ENCODE measurements at places on chromosomes 7 and 10. TPM values are rescaled to one million over a fixed set of nuclear protein-coding genes. Genes with fewer than 3 reads are reported as not detected.
A peak's percentile ranks its signal among the peaks of the same experiment; 100 is the strongest.

Gene CUBN
- 12.3 TPM for total RNA-seq

Gene INTS15
- total RNA-seq = 63.0 TPM

GRCh38 chr10:125742465-125742864 is 23.0 kb downstream of the EDRF1 start:
- DNase-seq = no peak
- H3K4me1 ChIP-seq = no peaks in the 10 kb centered on the region
- no peaks in the 10 kb centered on the region for H3K27me3 ChIP-seq

- H3K4me3 ChIP-seq = peak within 1 kb of the TSS; percentile 85
- no peaks in the 10 kb centered on the region for H3K4me1 ChIP-seq
- DNase-seq = peak; percentile 60
- H3K36me3 ChIP-seq = no peaks in the 10 kb centered on the region
- H3K27ac ChIP-seq = peak within 1 kb of the TSS; percentile 65
Observed at GRCh38 chr7:4681886-4682620, at the start of gene FOXK1. Gene FOXK1 (plus strand): TSS chr7:4682295. CDS start chr7:4682309, 14 bp downstream.

GRCh38 chr10:11286261-11286852 is 268.7 kb downstream of the CELF2 start:
- no peaks in the 10 kb centered on the region for H3K27me3 ChIP-seq
- H3K4me3 ChIP-seq = no peak overlapping the region
- DNase-seq = no peak
- no peak overlapping the region for H3K27ac ChIP-seq

DNA sequence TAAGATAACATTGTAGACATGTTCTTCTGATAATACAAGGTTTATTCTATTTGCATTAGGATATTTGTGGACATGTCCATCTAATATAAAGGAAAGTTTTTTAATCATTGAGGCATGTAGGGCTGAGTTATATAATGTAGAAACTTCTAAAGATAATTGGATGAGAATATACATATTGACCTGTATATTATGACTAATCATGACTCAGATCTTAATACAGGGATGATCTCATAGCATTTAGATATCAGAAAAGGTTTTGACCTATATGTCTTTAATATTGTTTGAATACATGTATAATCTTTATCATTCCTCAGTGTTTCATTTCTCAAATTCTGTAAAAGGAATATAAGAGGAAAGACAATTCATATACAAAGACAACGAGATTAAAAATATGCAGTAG is 39.2 kb downstream of the CD36 start:
- no peak overlapping the region for H3K4me3 ChIP-seq
- H3K27me3 ChIP-seq = no peaks in the 10 kb centered on the region
- no peak overlapping the region for H3K27ac ChIP-seq

- H3K27me3 ChIP-seq = no peaks in the 10 kb centered on the region
- no peak for DNase-seq
- no peak overlapping the region for H3K27ac ChIP-seq
- no peaks in the 10 kb centered on the region for H3K4me1 ChIP-seq
Observed at GRCh38 chr7:66301249-66301648, 96.1 kb downstream of the TPST1 start.

Gene PRF1
- 2.7 TPM for total RNA-seq

DNA sequence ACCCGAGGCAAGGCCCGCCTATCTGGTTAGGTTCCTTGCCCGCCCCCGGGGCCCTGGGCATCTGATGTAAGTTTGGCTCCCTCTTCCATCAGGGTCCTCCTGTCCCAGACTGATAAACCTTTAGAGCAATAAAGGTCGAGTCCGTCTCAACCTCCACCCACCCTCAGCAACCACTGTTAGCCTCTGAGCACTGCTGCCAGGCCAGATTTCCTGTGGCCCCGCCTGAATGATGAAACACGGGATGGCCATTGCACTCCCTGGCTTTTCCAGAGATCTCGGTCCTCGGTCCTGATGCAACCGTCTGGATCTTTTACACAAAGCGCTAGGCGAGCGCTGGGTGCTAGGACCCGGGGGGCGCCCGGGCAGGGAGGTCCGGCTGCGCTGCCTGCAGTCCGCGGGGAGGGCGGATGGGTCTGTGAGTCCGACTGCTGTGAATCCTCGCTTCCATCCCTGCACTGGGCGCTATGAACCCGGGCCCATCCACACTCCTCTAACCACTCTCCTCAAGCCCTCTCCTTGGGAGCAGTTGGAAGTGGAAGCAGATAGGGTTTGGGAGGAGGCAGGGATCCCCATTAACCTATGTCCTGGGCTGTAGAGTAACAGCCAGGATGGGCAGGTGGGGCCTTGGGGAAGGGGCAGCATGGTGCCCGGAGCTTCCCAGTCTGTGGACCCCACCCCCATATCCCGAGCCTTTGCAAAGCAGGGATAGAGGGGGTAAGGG is 875 bp upstream of the DDIT4 start:
- H3K4me3 ChIP-seq = peak overlapping the region; percentile 85
- peak overlapping the region; percentile 100 for H3K27ac ChIP-seq
- peak; percentile 84 for DNase-seq
- no peaks in the 10 kb centered on the region for H3K27me3 ChIP-seq
- H3K4me1 ChIP-seq = peaks cover 23% of the 10 kb centered on the region
- H3K36me3 ChIP-seq = peaks cover 4% of the 10 kb centered on the region

Gene TMEM184A
- total RNA-seq = 2.5 TPM

Gene SAP25
- total RNA-seq = 2.4 TPM

Gene GRID1
- 10.5 TPM for total RNA-seq

GRCh38 chr7:2559283-2559950 is 638 bp downstream of the IQCE start:
- no peak overlapping the region for H3K27ac ChIP-seq
- no peak for DNase-seq
- no peaks in the 10 kb centered on the region for H3K27me3 ChIP-seq
- no peaks in the 10 kb centered on the region for H3K36me3 ChIP-seq

- no peaks in the 10 kb centered on the region for H3K36me3 ChIP-seq
- H3K27me3 ChIP-seq = no peaks in the 10 kb centered on the region
- no peak overlapping the region for H3K27ac ChIP-seq
- H3K4me1 ChIP-seq = no peaks in the 10 kb centered on the region
- no peak for DNase-seq
Observed at GRCh38 chr10:86291616-86292340, 74.8 kb downstream of the GRID1 start.

Gene HABP2
- total RNA-seq = not detected

Gene ELN
- 152 TPM for total RNA-seq

- no peaks in the 10 kb centered on the region for H3K27me3 ChIP-seq
- no peaks in the 10 kb centered on the region for H3K4me1 ChIP-seq
- H3K36me3 ChIP-seq = no peaks in the 10 kb centered on the region
- no peak overlapping the region for H3K27ac ChIP-seq
- H3K4me3 ChIP-seq = no peak overlapping the region
Observed at GRCh38 chr10:7763929-7764328, 23.9 kb downstream of the KIN start.
